ENCODE measurements at places on chromosomes 5 and 9.

- no peak for DNase-seq
These were observed 6.6 kb downstream of the C5orf52 start for GRCh38 chr5:157677931-157678330.

DNA sequence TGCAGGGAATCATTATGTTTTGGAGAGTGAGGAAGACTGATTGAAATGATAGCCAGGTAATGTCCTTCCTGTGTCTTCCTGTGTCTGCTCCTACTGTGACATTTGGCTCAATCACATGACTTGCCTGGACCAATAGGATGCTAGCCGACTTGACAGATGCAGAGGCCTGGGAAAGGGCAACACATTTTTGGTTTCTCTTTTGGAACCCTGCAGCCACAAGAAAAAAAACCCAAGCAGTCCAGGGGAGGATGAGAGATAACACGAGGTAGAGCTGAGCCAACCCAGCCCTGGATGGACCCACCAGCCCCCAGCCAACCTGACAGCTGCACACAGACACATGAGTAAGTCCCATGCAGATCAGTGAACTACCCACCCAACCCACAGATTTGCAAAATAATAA, 256.1 kb upstream of the SMARCA2 start:
- no peak for DNase-seq

- DNase-seq = no peak
These were observed 7.1 kb upstream of the PDCD6 start for GRCh38 chr5:264338-264737.

DNA sequence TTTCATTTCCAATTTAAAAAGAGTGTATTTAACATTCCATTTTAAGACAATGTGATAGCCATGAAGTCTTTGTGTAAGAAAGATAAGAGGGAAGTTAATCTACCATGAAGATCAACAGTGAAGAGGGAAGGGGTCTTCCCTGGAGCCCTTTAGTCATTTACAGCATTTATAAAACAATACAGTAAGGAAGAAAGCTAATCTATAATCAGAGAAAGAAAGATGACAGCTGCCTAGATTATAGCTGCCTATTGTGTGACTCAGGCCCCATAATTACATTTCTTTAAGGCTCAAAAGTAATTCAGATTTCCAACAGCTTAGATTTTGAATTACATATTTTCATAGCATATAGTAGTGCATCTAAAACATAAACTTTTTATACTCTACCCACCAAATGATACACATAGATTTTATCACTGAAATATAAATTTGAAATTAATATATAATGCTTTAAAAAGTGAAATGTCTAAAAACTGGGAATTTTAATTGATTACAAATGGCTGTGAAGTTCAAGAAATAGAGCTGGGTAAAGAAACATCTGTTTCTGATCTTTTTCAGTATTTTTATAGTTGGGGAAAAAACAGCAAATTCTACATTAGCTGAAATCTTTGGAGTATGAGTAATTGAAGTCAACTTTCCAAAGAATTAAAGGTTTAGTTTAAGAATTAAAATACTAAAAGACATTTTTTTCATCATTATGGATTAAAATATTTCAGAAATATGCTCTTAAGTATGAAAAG, 89.6 kb downstream of the RIC1 start:
- DNase-seq = no peak

DNA sequence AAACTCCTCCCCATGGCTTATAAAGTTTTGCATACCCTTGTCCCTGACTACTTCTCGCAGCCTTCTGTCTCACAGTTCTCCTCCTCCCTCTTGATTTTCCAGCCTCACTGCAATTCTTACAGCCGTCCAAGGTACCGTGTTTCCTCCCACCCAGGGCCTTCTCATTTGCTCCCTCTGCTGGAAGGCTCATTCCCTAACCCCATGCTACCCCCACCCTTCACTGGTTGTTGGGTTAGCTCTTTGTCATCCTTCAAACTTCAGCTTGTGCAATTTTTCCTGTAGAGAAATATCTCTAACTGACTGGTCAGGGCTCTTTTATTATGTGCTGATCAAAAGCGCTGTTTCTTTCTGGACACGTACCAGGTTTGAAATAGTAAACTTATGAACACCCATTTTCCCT, 329.2 kb downstream of the EBF1 start:
- DNase-seq = peak; percentile 11

- DNase-seq = no peak
These were observed 343.7 kb downstream of the ENC1 start for GRCh38 chr5:74296685-74297408.

- peak; percentile 34 for DNase-seq
These were observed 1401.4 kb downstream of the EFNA5 start for GRCh38 chr5:106269252-106269843.

GRCh38 chr9:106575823-106576222, 287.1 kb upstream of the ZNF462 start:
- no peak for DNase-seq

DNA sequence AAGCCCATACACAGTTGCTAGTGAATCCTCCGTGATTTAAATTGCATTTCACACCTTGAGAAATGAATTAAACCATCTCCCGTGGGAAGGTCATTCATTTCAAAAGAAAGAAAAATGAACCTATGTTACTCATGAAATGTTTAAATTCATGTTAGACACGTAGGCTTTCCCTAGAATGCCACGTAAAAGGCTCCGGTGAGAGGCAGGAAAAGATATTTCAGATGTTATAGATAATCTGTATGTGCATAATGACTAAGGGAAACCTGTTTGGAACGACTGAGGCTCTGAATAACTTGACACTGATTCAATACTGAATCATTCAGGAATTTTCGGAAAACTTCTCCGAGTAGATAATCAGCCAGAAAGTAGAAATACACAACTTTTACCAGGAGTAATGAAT, 134.3 kb upstream of the ICE1 start:
- no peak for DNase-seq

GRCh38 chr5:90601468-90601867, 42.9 kb downstream of the ADGRV1 start:
- no peak for DNase-seq

GRCh38 chr5:119681734-119682133, 52.4 kb downstream of the FAM170A start:
- no peak for DNase-seq

DNA sequence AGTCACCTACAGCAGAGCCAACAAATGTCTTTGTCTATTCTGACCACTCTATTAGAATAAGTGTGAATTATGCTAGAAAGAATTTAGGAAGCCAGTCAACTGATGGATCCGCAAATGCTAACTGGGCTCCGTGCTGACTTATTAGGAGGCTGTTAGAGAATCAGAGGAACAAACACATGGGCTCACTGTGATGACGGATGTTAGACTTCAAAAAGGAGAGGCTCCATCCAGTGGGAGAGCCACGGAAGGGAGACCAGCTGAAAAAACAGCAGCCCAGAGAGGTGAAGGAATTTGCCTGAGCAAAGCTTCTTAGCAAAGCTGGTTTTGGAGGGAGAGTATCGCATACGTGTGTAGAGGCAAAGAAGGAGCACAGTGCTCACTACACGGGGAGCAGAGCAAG, 5.8 kb upstream of the TGFBI start:
- no peak for DNase-seq

GRCh38 chr9:128412120-128412790, 8.4 kb upstream of the CERCAM start:
- DNase-seq = peak; percentile 44

DNA sequence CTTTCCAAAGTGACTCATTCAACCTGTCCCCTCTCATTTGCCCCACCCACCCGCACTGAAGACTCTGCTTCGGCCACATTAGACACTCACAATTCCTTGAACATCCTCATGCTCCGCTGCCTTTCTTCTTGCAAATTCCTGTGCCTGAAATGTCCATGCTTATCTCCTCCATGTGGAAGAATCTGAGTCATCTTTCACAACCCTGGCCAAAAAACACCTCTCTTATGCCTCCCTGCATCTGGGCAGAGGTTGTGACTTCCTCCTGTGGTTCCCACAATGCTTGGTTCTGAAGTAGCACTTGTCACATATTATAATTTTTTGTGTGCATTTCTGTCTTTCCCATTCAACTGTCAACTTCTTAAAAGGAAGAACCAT, 238.6 kb downstream of the ENC1 start:
- DNase-seq = no peak

DNA sequence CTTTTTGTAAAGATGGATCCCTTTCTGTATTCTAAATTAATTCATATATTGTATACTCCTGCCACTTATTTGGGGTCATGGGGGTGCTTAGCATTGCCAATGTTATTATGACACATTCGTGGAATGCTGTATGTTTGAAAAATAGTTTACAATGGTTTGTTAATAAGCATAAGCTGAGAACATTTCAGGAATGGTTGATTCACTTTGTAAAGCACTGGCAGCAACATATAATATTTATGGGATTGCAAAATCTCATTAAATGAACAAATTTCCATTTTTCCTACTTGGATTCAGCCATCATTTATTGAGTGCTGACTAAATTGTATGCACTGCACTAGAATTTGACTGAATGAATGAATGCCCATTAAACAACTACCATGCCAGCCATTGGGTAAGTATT, 215.2 kb upstream of the KLF4 start:
- no peak for DNase-seq

- peak; percentile 79 for DNase-seq
These were observed 367.1 kb upstream of the RIOK2 start for GRCh38 chr5:97550164-97550563.

DNA sequence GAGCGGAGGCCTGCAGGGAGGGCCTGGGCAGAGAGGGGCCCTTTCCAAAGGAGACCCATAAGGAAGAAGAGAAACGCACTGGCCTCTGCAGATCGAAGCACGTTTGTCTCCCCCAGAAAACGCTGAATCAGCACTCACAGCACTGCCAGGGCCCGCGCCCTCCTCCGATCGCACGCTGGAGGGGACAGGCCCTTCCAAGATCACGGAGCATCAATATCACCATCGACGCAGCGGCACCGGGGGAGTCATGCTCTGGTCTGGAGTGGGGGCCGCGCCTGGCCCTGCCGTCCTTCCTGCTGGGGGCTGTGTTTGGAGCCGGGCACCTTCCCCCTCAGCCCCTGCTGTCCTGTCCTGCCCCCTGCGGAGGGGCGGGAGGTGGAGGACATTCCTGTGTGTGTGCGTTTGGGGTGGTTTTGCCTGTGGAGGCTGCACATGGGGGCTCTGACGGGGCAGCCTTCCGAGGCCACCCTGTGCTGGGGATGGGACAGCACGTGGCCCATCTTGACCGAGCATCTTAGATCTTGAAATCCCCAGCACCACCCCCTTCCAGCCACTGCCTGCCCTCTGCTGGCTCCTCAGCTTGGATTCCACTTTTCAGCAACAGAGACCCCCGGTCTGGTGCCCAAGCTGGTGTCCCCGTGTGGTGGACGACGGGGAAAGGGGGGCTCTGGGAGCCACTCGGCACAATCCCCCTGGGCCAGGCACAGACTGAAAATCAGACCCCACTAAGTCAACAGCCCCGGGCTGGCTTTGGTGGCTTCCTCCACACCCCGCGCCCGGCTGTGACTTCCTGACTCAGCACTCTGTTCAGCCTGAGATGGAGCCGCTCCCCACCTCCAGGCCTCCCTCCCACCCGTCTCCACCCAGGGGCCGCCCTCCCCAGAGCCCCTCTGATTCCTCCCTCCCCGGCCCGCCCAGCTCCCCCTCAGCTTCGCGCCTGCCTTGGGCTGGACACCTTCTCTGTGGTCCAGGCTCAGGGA, 8.3 kb downstream of the TMEM250 start:
- DNase-seq = no peak

DNA sequence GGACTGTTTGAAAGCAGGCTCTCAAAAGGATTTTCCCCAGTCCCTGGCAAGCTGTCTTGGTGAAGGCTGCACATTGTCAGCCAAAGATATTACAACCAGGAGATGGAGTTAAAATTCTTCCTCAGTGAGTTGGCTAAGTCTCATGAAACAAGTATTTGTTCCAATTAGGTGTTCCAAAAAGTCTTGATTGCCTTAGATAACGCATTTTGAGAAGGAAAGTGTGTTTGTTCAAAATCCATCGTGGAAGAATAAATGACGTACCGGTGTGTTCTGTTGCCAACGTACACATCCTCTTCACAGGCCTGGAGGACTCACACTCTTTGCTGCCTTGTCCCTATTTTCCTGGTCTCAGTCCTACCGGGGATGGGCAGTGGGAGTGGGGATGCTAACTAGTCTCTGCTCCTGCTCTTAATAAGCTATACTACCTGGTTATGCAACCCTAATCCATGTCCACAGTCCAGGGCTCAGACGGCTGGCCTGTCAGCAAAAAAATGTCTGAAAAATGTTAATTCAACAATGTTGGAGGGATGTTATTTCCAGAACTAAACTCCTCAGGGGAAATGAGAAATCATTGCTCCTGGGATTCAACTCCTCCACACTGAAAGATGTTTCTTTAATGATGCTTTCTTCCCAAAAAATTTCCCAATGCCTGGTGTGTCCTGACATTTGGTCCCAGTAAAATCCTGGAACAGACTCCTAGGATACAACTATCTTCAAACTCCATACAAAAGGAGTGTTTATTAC, 175.3 kb upstream of the KLF9 start:
- DNase-seq = no peak

DNA sequence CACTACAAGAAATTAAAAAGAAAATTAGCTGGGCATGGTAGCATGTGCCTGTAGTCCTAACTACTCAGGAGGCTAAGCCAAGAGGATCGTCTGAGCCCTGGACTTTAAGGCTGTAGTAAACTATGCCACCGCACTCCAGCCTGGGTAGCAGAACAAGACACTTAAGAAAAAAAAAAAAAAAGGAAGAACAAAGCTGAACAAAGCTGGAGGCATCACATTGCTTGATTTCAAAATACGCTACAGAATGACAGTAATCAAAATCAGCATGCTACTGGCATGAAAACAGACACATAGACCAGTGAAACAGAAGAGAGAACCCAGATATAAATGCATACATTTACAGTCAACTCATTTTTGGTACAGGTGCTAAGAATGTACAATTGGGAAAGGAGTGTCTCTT, 14.5 kb upstream of the OTULIN start:
- no peak for DNase-seq

DNA sequence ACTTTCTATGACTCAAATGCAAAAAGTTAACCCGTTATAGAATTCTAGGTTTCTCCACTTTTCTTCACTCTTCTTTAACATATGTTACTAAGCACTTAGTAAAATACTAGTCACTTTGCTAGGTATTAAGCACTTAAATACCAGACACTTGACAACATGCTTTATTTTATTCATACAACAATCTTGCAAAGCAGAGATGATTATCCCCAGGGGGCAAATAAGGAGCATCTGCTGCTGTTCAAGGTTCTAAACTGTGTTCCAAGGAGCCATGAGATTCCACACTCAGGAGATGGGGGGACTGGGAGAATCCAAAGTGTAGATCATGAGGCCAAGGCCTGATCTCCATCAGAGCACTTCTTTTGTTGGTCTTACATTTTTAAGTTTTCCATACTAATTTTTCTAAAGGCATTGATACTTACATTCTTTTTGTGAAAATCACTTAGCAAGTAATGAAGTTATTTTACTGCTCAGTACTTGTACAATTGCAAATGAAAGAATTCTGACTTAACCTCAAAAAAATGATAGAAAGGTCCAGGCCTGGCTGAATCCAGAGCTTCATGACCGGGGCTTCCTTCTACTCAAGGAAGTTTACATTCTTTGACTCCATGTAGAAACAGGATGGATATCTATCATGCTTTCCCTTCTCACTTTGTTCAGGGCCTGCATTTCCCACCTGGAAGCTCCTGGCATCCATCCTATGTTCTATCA, 504.4 kb upstream of the WWC1 start:
- DNase-seq = no peak
